Activated naive CD4-positive, alpha-beta T cell treated with Interleukin-2 at 50 U/mL for 16 hours (primary cell): ENCODE measurements at places on chromosomes 16 and 17.

- DNase-seq: peak; percentile 42
Measured at GRCh38 chr17:17792551-17793377, 44.0 kb downstream of the SREBF1 start.

GRCh38 chr17:11852912-11853311 is 144.4 kb downstream of the ZNF18 start:
- DNase-seq: no peak

GRCh38 chr16:13770436-13770835 is 149.5 kb upstream of the ERCC4 start:
- DNase-seq: no peak

- DNase-seq: no peak
Measured at GRCh38 chr16:57997528-57998265, 2.8 kb downstream of the ZNF319 start.

DNA sequence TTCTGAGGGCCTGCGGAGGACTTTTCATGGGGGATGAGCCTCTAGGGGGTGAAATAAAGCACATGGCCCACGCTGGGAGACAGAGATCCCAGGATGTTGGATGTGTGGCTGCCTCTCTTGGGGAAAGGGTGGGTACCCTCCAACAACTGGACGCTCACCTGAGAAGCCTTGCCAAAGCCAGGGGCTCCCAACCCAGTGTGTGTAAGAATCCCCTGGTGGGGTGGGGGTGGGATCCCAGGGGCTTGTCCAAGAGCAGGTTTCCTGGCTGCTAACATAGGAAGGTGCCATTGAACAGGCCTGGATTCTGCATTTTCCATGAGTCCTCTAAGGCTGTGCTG is 587 bp downstream of the SNX20 start:
- no peak for DNase-seq

DNA sequence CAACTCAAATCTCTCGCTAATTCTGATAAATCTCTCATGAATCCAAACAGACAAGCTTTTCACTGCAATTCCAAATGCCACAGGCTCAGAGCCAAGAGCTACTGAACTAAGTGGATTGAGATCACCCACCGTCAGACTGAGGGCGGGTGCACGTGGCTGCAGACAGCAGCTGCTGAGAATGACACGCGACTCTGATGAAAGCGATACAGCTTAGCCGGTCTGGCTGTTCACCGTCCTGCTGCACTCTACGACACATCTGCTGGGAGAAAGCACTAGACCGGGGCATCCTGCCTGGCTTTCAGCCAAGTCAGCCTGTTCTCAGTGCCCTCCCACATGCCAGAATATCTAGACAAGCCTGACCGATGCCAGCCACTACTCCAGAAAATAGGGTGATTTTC is 42.6 kb downstream of the KLHDC4 start:
- DNase-seq: no peak

GRCh38 chr17:39175695-39176093 is 9.7 kb upstream of the ARL5C start:
- no peak for DNase-seq

DNA sequence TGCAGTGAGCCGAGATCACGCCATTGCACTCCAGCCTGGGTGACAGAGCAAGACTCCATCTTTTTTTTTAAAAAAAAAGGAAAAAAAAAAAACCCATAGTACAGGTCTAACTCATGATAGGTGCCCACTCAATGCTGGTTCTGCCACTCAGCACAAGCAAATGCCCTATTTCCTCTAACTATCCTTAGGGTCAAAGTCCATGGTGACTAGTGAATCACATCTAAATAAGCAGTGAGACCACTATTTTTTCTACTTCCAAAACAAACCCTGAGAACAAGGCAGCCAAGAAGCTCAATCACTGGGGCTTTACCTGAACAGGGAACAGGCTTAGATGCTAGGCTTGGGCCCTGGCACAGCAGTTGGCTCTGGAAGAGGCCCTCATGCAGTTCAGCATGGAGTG is 3.4 kb downstream of the BLTP2 start:
- no peak for DNase-seq

- DNase-seq: no peak
Measured at GRCh38 chr16:5032748-5033167, 977 bp downstream of the NAGPA start.

GRCh38 chr17:41516830-41517283 is 1.8 kb downstream of the KRT15 start:
- no peak for DNase-seq

GRCh38 chr17:48363161-48363560 is 66.9 kb downstream of the SKAP1 start:
- no peak for DNase-seq

GRCh38 chr16:72895951-72896350 is 152.0 kb downstream of the ZFHX3 start:
- DNase-seq: no peak

GRCh38 chr16:86574646-86575045 is 3.7 kb upstream of the FOXL1 start:
- no peak for DNase-seq

DNA sequence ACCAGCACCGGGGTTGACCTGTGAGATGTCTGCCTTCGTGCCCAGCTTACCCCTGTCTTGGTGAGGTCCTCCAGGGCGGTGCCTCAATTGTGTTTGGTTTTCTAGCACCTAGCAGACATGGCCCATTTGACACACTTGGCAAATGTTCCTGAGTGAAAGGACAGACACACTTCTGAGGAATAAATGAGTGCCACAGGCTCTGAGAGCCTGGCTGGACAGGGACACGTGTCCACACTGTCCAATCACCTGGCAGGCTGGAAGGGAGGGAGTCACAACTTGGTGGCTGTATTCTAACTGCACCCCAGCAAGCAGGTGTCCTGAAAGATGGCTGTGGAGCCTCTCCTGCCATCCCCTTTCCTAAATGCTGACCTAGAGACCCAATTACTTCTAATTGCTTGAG is 7.4 kb downstream of the MAP3K14 start:
- no peak for DNase-seq
